ENCODE measurements at places on chromosomes 6 and 20.

GRCh38 chr6:110355022-110355421, 3.1 kb downstream of the METTL24 start:
- DNase-seq = no peak

GRCh38 chr6:26057899-26058298, 29.3 kb upstream of the HFE start:
- DNase-seq = no peak

- DNase-seq = no peak
Observed at GRCh38 chr6:143783077-143783476, 60.1 kb upstream of the LTV1 start.

GRCh38 chr6:119348096-119348747, 1.3 kb downstream of the MAN1A1 start:
- peak; percentile 37 for DNase-seq

GRCh38 chr6:123168466-123168865, 172.4 kb downstream of the CLVS2 start:
- DNase-seq = no peak

GRCh38 chr20:4064144-4064909, 49.0 kb upstream of the RNF24 start:
- no peak for DNase-seq

- DNase-seq = no peak
Observed at GRCh38 chr6:90183587-90184333, 112.9 kb downstream of the BACH2 start.

DNA sequence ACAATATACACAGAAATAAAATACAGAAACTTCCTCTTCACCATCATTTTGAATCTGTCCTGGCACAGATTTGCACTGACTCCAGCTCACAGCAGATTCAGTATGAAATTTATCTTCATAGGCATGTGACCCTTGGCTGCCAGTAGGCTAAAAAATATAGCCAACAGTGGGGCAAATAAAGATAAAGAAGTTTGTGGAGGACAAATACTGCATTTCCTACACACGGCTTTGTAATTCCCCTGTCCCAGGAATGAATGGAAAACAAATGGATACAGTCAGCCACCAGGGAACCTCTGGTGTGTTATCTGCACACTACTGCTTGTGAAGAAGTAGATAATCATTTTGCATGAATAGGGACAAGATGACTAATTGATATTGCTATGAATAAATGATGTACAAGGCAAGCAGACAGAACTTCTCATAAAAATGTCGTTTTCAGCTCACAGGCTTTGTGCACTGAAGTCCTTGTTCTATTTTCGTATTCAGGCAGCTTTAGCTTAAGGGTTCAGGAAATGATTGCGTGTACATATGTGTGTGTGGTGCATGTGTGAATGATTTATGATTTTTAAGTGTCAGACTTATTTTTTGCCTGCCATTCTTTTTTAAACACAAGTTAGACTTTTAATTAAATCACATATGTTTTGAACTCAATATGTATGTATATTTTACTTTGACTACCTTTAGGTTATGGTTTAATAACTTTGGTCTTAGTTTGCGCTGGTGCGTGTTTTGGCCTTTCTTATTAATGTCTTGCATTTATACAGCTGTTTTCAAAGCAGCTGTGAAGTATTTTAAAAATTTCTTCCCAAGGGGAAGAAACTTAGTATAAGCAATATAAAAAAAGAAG, 543.8 kb upstream of the JAG1 start:
- no peak for DNase-seq

- DNase-seq = no peak
Observed at GRCh38 chr20:57270204-57270984, 4.0 kb upstream of the BMP7 start.

GRCh38 chr20:57483287-57484050, 41.5 kb downstream of the CTCFL start:
- DNase-seq = no peak

DNA sequence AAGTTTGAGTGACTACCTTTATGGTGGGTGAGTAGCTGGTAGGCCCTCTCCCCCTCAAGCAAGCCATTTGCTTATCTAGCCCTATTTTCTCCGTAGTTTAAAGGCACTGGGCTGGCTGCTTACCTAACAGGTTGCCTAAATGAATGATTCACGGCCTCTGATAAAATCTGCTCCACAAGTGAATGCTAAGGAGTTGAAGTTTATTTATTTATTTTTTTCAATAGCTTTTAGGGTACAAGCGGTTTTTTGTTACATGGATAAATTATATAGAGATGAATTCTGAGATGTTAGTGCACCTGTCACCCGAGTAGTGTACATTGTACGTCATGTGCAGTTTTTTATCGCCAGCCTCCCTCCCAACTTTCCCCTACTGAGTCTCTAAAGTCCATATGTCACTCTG, 8.3 kb upstream of the CDH26 start:
- DNase-seq = no peak

GRCh38 chr6:159761129-159761872, 544 bp upstream of the ACAT2 start:
- DNase-seq = no peak

- no peak for DNase-seq
Observed at GRCh38 chr20:46998477-46999240, 104.0 kb downstream of the EYA2 start.

DNA sequence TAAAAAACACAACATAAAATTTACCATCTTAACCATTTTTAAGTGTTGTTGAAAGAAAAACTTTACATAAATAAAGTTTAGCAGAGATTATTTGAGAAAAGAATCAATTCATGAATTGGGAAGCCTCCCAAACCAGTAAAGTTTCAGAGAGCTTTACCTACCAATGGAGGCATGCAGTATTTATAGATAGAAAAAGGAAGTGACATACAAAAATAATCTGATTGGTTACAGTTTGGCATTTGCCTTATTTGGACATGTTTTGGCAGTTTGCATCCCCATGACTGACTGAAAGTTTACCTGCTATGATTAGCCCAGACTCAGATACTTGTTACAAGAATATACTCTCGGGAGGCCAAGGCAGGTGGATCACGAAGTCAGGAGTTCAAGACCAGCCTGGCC, 3.7 kb upstream of the CMTR1 start:
- no peak for DNase-seq

DNA sequence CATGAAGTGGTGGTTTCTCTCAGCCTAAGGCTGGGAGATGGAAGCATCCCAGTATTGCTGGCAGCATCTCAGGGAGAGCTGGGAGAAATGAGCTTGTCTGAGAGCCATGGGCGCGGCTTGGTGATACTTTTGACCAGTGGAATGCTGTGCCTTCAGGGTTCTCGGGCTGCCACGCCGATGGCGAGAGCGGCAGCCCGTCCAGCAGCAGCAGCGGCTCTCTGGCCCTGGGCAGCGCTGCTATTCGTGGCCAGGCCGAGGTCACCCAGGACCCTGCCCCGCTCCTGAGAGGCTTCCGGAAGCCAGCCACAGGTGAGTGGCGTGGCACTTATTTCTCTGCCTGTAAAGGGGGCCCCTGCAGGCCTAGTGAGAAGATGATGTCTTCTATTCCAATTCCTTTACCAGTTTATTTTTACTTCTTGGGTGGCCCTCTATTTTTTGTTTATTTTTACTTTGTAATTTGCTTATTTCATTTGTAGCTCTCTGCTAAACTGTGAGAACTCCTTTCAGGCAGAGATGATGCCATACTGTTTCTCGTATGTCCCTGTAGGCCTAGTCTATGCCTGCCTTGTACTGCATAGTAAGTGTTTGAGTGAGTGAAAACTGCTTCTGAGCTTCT, 71.7 kb downstream of the ASXL1 start:
- no peak for DNase-seq

DNA sequence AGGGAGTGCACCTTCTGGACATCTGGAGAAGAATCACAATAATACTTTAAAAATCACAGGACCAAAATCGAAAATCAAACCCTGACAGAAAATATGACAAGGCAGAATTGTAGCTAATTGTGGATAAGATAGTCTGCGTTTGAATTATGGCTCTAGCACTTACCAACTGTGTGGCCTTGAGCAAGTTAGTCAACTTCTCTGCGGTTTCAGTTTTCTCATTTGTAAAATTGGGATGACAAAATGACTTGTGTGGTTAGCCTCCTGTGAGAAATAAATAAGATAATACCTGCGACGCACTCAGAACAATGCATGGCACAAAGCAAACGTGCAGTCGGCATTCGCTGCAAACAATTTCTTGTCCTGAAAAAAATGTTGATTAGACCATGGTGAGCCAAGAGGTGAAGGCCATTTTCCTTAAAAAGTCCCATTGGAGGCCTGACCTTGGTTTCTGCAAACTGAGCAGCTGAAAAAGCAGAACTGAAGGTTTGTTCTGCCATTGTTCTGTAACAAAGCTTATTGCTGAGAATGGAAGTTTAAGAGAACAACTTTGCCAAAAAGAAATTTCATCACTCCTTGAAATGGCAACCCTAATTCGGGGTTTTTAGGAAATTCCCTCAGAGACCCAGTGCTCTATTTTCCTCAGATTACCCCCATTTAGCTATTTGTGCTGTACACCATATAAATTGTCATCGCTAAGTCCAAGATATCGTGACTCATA, 266.3 kb downstream of the ERMARD start:
- no peak for DNase-seq

DNA sequence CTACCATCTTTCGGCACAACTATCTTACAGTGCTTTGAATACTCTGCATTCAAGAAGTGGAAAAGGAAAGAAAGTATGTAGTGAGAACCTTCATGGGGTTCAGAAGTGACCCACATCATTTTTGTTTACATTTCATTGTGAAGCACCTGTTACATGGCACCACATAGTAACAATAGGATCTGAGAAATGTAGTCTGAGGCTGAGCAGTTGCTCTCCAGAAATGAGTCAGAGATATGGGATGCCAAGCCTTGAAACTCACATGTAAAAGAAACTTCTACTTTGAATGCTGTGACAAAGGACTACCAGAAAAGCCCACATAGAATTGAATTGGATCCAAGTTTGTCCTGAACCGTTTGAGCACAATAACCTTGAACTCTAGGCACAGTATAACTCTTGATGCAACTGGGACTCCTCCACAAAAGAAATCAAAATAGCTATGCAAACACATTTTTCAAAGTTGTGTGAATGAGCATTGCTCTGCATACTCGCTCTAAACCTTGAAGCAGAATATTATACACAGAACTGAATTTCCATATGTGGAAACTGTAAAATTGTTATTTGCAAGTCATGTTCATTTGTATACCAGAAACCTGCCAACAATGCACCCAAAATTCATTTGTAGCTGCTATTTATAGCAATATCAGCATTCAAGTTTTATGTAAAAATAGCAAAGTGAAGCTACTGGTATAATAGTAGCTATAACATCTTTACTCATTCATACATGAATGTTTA, 400.9 kb upstream of the POU3F2 start:
- no peak for DNase-seq

- no peak for DNase-seq
Observed at GRCh38 chr6:12356983-12357972, 67.1 kb downstream of the EDN1 start.

DNA sequence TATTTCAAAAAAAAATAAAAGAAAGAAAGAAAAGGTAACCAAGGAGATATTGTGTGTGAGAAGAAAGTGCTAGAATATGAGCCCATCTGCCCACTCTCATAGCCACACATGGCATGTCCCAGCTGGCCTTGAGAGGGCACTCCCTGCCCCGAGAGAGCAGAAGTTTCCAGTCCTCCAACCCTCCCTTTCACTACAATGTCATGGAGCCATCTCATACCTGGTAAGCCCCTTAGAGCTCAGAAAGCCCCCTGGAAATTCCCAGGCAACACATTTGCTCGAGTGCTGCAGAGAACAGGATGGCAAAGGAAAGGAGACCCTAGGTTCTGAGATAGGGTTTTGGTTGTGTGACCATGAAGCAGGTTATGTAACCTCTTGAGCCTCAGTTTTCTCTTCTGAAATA, 75.8 kb upstream of the RIN2 start:
- no peak for DNase-seq

GRCh38 chr20:58719258-58719657, 26.7 kb downstream of the NPEPL1 start:
- DNase-seq = no peak

DNA sequence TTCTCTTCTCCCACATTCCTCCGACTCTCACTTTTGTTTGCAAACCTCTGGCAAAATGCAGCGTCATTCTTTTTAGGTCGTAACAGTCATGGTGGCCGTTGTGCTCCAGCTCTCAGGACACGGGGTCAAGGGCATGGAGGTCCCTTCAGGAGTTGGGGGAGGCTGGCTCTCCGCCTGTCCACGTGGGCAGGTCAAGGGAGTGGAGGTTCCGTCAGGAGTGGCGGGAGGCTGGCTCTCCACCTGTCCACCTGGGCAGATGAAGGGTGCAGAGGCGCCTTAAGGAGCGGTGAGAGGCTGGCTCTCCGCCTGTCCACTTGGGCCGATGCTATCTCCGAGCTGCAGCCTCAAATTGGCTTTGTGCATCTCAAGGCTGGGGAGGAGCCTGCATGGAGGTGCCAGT, 98.0 kb downstream of the ERMARD start:
- no peak for DNase-seq

DNA sequence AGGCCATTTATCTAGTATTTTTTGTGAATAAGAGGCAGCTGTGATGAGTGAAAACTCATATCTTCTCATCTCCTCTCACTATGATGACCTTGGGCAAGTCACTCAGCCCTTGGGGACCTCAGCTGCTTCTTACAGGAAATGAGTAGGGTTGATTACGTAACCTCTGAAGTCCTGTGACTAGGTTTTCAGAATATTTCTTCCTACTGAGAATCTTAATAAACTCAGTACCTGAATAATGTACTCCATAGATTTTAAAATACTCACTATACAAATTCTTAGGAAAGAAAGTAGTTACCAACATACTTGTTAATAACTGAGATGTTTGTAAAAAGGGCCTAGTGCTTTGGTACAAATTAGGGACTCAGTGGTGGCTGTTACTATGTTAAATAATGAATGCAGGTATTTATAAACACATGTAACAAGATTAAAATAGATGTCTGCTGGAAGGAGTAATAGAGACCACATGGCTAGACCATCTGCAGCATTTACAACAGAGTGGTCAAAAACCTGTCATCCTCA, 60.9 kb downstream of the RPRD1B start:
- DNase-seq = peak; percentile 14

DNA sequence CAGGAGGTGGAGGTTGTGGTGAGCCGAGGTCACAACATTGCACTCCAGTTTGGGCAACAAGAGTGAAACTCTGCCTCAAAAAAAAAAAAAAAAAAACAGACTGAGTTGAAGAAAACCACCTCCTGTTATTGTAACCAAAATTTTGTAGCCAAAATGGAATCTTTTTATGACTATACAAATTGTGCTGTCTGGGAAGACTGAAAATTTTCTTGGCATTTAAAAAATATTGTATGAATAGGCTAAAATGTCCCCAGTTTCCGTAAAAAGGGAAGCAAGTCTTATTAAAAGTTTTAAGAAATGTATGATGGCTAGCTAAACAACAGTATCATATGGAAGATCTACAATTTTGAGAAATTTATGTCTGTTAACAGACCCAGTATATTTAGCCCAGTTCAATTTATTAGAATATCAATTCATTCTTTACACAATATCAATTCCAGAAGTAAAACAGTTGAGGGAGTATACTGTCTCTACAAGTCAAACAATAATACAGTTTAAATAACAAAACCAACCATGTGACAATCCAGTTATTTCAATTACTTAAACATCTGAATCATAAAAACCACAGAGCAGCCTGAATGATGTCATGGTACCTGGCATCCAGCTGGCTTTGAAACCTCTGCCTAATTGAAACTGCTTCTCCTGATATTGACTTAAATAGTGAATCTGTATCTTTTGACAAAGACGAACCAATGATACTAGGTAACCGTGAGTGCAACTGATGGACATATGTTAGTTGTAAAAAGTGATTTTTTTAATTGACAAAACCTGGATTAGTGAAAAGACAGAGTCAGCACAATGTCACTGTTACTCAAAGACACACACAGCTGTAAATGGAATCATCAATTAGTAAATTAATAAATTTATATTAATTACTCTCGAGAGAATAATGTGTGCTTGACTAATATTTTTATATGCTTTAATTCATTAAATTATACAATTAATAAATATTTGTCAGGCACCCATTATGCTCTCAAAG, 166.6 kb upstream of the MARCKS start:
- DNase-seq = no peak

Data from stimulated activated naive CD4-positive, alpha-beta T cell treated with Interleukin-2 at 50 U/mL for 16 hours (primary cell).